Activated CD4-positive, alpha-beta T cell treated with anti-CD3 and anti-CD28 coated beads for 24 hours (primary cell): ENCODE measurements at places on chromosomes 1 and 21.

- no peak for DNase-seq
Measured at GRCh38 chr1:157403203-157403602, 149.1 kb downstream of the FCRL5 start.

DNA sequence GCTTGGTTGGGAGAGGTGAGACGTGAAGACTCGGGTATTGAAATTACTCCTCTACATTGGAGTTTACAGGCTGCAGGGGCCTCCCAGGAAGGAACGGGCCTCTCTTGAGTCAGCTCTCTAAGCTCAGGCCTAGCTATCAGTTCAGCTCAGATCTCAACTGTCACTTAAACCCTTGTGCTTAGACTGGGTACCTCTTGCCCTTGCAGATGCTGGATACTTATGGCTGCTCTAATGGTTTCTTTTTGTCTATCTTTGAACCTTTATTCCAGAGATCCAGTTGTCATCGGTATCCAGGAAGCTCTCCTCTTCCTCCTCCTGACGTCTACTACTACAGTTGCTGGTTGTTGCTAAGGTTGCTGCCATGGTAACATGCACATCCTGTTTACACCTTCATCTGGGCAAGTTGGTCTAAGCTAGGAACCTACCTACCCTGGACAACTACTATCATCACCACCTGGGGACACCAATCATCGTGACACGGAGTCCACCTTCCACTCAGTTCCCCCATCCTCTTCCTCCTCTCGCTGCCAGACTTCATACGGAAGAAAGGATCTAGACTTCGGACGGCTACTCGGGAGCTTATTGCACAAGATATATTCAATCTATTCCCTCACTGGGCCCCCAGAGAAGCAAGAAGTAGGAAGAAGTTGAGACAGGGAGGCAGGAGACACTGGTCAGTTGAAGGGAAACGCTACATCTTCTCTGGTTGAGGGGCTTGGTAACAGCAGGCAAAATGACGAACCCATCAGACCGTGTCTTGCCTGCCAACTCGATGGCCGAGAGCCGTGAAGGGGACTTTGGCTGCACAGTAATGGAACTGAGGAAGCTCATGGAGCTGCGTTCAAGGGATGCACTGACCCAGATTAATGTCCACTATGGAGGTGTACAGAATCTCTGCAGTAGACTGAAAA lies 56.1 kb downstream of the ATP2B4 start:
- DNase-seq: no peak

GRCh38 chr1:112708489-112708888 lies 1.6 kb upstream of the RHOC start:
- DNase-seq: no peak

GRCh38 chr1:49319426-49319963 lies 542.8 kb upstream of the BEND5 start:
- no peak for DNase-seq

DNA sequence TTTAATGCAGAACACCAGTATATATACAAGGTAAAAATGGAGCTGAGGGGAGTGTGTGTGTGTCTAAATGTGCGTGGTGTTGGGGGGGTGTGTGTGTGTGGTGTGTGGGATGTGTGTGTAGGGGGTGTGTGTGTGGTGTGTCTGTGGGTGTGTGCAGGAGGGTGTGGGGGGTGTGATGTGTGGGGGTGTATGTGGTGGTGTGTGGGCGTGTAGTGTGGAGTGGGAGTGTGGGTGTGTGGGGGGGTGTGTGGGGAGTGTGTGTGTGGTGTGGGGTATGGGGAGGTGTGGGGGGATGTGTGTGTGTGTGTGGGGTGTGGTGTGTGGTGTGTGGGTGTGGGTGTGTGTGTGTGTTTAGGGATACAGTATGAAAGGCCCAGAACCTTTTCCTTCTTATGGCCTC lies 202.3 kb upstream of the CACYBP start:
- no peak for DNase-seq

- DNase-seq: no peak
Measured at GRCh38 chr1:107555578-107555977, 409.4 kb downstream of the VAV3 start.

GRCh38 chr1:29497395-29498125 lies 261.2 kb downstream of the PTPRU start:
- no peak for DNase-seq

DNA sequence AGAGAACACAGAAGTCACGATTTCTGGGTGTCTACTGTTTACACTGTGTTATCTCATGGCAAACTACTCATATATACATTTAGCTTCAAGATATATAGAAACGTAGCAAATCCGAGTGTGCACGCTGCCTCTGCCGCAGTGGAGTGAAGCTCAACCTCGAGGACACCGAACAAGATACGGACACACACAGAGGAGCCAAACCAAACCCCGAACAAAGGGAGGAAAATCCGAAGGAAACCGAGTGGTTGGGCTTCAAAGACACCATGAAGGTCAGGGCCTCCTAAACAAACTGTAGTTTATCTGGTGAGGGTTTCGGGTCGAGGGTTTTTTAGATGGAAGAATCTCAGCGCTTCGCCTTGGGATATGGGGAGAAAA lies 34.5 kb downstream of the SLC45A1 start:
- no peak for DNase-seq
